ENCODE measurements at places on chromosomes 3 and 15. TPM values are rescaled to one million over a fixed set of nuclear protein-coding genes. Genes with fewer than 3 reads are reported as not detected.

Gene SLC22A13
- 0.45 TPM for total RNA-seq

Gene HIGD1A
- 75.1 TPM for total RNA-seq

Gene SEMA3B
- 9.7 TPM for total RNA-seq

Gene TRPM1
- total RNA-seq: not detected

Gene ROPN1
- not detected for total RNA-seq

Gene CXCR6
- not detected for total RNA-seq

Gene DUOXA2
- total RNA-seq: not detected
